ENCODE measurements at places on chromosomes 16 and 17.

GRCh38 chr17:30239089-30239462 lies 3.6 kb upstream of the SLC6A4 start:
- DNase-seq: no peak

- DNase-seq: no peak
Observed at GRCh38 chr16:16140537-16140936, 82.8 kb downstream of the ABCC6 start.

- DNase-seq: no peak
Observed at GRCh38 chr16:67961551-67961957, 6.9 kb downstream of the SLC12A4 start.

DNA sequence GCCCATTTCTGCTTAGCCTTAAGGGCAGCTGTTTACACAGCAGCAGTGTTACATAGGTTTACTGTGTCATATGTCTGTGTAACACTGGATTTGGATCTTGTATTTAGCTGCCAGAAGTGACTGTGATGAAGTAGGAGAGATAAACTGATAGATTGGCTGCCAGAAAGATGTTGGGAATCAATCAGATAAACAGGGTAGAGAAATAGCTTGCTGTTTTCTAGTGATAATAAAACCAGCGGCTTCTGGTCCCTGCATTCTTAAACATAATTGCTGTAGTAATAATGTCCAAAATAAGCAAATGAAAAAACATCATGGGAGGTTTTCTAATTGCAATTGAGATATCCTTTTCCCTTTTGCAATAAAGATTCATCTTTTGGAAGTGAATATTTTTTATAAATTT lies 68.7 kb downstream of the AATF start:
- no peak for DNase-seq

- no peak for DNase-seq
Observed at GRCh38 chr16:85449885-85450245, 163.3 kb upstream of the GSE1 start.

DNA sequence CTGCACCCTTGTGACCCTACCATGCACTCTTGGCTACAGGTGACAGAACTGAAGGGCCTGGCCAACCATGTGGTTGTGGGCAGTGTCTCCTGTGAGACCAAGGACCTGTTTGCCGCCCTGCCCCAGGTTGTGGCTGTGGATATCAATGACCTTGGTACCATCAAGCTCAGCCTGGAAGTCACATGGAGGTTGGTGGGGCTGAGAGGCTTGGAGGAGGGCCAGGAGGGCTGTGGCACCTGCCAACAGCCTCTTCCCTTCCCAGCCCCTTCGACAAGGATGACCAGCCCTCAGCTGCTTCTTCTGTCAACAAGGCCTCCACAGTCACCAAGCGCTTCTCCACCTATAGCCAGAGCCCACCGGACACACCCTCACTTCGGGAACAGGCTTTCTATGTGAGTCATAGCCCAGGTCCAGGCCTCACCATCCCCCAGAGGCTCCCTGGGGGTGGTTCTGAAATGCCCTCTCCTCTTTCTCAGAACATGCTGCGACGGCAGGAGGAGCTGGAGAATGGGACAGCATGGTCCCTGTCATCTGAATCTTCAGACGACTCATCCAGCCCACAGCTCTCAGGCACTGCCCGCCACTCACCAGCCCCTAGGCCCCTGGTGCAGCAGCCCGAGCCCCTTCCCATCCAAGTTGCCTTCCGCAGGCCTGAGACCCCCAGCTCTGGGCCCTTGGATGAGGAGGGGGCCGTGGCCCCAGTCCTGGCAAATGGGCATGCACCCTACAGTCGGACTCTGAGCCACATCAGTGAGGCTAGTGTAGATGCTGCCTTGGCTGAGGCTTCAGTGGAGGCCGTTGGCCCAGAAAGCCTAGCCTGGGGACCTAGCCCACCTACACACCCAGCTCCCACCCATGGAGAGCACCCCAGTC lies 13.0 kb downstream of the RIPOR1 start:
- DNase-seq: no peak

DNA sequence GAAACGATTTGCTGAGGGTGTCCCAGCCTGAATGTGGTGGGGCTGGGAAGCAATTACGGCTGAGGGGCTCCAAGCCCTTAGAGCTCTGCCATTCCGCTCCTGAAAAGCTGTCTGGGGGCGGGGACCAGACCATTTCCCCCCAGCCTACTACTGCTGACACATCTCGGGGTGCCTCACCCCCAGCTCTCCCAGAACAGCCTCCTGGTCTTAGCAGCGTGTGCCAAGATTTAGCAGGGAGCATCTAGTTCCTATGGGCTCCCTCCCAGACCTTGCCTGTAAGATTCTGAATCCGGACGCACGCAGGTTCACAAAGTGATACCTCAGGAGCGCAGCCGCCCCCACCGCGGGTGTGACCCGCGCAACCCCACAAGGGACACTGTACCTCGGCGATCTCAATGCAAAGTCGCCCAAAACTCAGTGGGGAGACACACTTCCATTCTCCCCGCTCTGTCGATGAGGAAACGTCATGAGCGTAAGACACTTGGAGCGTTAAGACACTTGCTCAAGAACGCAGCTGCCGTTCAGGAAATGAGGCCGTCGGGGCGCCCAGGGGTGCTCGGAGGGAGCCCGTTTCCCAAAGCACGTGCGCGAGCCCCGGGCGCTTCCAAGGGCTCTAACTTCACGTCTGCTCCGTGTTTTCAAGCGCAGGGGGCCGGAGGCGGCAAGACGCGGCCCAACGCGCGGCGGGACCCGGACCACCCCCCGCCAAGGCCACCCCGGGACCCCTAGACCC lies 629 bp downstream of the GEMIN4 start:
- DNase-seq: no peak

DNA sequence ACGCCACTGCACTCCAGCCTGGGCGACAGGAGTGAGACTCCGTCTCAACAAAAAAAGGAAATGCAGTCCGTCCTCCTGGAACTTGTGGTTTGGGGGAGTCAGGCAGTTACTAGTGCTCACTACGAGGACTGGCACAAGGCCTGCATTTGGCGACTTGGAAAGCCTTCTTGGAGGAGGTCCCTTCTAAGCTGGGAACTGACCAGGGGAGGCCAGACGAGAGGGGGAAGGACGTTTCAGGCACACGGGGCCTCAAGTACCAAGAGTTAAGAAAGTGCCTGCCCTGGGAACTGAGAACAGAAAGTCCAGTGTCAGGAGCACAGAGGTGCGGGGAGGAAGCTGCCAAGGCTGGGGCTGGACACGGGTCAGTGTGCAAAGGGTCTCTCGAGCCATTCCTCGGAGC lies 89.9 kb downstream of the ABR start:
- no peak for DNase-seq

DNA sequence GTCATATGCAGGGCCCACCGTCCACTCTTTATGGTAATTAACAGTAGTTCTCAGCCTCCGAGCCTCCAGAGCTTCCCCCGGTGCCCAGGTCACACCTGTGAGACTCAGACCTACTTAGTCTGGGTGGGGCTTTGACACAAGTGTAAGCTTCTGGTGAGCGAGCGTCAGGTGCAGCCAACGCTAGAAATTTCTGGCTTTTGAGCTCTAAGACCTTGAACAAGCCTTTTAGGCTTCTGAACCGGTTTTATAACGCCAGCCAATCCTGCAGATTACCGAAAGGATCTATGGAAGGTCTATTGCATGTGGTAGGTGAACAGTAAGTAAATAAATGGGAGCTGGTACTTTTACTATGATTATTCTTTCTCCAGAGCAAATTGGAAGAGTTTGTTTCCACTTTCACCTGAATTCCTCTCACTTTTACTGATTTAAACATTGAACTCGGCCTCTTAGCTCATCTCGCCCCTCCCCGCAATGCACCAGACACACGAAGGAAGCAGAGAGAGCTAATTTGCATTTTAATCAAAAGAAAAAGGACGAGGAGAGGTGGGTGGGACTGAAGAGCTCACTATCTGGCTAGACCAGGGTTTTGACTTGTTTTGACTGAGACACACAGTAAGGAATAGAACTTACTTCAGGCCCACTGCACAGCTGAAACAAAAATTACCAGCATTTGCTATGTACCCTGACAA lies 47.1 kb downstream of the ABAT start:
- no peak for DNase-seq

DNA sequence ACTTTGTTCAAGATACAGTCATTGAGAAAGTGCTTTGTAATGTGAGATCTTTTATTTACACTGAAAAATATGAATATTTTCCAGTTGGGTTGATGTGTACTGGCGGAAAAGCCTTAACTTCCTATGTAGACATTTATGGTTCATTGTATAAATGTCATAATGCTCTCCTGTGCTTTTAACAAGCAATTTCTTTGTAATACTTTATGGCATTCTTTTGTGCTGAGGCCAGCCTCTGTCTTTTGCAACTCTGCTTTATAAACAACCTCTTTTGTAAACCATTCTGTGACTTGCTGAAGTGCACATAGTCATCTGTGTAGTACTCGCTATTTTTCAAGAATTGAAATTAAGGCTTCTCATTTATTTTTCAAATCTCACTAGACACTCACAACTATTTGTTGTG lies 291.2 kb downstream of the CDH11 start:
- no peak for DNase-seq
